ENCODE measurements at places on chromosomes 12 and 14.
A peak's percentile ranks its signal among the peaks of the same experiment; 100 is the strongest.

DNA sequence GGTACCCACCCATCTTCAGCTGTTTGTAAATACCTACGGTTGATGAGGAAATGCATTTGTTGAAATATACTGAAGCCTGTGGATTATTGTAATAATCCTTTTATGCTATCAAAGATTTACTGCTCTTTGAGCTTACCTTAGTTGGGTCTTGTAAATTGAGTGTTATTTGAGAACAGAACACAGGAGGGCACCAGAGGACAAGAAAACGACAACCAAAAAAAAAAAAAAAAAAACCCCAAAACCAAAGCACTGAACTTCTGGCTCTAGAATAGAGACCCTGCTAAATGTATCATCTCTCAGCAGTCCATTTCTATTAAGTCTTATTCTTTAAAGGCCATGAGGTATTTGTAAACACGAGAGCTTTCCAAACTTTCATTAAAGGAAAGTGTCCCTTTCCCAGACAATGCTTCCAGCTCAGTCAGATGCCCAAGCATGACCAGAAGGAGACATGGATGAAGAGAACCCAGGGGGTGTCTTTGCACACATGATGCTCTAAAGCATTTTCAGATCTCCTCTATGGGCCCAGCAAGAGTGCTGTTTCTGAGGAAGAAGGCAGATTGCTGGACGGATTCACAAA lies 763.9 kb downstream of the NRXN3 start:
- no peak for DNase-seq

DNA sequence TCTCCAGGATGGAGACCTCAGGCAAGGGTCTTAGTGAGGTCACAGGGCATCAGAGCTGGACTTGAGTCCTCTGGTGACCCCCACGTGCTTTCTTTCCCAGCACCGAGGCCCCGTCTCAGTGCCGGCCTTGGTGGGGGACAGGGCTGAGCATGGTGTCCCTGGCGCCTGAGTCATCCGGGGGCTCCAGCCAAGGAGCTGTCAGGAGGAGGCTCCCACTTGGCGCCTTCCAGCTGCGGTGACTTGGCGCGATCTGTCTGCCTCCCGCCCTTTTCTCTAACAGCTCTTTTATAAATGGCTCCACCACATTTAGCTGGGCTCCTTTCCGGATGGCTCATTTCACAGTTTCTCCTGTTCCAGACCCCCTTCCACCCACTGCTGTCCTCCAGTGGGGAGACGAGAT lies 60.4 kb downstream of the PRMT8 start:
- no peak for DNase-seq

GRCh38 chr14:88079624-88080023 lies 74.7 kb downstream of the GPR65 start:
- DNase-seq, result no peak

- DNase-seq, result no peak
Observed at GRCh38 chr14:104820669-104821228, 19.8 kb downstream of the ZBTB42 start.

GRCh38 chr12:91993287-91994017 lies 152.2 kb downstream of the BTG1 start:
- DNase-seq, result no peak

GRCh38 chr12:11719678-11720099 lies 70.2 kb downstream of the ETV6 start:
- no peak for DNase-seq

GRCh38 chr12:70002097-70002911 lies 177.3 kb downstream of the MYRFL start:
- DNase-seq, result no peak

GRCh38 chr12:15629108-15629507 lies 160.1 kb downstream of the EPS8 start:
- DNase-seq, result no peak

DNA sequence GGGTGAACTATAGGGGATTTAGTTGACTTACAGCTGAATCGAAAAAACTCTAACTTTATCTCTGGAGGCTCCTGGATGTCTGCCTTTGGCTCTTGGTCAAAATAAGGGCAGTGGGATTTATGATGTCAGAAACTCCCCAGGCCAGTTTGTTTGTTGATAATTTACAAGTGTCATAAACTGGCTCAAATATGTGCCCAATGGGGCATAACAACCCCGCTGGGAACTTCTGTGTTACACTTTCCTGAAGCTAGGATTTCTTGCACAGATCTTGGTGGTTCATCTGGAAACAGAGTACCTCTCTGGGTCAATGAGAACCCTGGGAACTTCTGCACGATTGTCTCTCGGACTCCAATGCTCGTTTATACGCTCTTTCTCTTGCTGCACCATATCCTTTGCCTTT lies 58.7 kb upstream of the MUCL1 start:
- no peak for DNase-seq

DNA sequence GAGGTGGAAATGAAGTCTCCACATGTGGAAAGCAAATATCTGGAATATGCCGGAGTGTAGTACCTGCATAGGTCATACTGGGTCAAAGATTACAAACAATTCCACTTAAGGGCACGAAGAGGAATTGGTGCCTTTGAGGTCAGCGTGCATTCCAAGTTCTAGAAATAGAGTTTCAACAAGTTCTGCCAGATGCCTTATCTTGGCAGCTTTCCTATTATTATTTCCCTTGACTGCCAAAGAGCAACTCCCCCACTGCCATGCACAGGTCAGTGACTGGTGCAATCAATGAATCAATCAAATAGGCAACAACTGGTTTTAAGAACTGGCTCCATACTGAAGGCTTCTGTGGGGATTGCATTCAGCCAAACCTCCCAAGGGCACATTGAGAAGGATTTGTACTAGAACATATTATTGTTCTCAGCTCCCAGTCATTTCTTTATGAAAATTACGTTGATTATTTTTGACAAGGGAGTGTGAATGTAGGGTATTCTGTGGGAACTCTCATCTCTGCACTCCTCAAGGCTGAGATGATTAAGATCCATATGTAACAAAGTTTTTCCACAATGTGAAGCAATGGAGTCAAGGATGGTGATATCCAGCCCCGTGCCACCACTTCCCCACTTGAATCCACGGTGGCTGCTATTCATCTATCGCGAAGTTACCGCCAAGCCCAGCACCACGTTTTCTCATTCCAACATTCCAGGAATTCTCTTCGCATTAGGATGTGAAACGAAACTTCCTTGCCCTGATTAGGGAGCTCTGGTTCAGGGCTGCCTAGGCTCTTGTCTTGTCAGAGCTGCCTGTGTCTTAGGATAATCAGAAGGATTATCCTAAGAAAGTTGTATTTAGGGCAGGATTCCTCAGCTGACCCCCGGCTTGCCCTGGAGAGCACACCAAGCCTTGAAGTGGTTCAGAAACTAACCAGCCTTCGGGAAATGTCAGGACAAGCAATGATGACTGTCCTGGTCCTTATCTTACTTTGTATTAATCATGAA lies 115.1 kb upstream of the PCED1B start:
- DNase-seq, result no peak

DNA sequence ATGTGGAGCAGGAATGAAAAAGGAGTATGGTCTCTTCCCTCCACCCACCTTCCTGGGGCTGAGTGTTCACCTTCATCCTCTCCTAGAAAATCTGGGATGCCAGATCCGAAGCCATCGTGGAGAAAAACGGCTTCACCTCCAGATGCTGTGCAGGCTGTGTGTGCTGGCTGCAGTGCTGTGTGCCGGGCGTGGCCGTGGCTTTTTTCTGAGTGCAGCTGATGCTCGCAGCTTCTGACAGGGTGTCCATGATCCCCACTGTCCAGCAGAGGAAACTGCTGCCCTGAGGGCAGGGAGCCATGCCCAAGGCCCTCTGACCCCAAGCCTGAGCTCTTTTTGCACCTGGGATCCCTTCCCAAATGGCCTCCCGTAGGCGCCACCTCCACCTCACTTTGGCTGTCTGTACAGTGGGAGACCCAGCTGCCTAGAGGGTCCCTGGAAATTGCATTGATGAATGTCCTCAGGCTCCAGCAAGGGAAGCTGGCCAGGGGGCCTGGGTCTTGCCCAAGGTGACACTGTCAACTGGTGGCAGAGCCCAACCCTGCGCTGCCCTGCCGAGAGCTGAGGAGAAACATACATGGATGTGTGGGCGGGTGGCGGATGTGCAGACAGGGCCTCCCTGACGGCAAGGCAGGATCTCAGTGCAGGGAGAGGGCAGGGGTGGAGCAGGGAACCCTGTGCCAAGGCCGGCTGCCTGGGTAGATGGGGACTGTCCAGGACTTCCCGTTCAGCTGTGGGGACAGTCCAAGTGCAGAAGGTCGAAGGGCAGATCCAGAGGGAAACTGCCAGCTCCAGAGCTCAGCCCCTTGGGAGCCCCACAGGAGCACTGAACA lies 53.3 kb downstream of the BEGAIN start:
- peak; percentile 50 for DNase-seq
